ENCODE measurements at places on chromosomes 5 and 9. TPM values are rescaled to one million over a fixed set of nuclear protein-coding genes. Genes with fewer than 3 reads are reported as not detected.

RPL37 gene
- total RNA-seq: 822 TPM

SLC6A7 gene
- 20.5 TPM for total RNA-seq

C5orf63 gene
- 9.5 TPM for total RNA-seq

S100Z gene
- not detected for total RNA-seq

ANKRD33B gene
- total RNA-seq: 1.8 TPM

PANK3 gene
- total RNA-seq: 229 TPM

UBE2B gene
- total RNA-seq: 82.8 TPM

FLT4 gene
- 2.5 TPM for total RNA-seq

FBP2 gene
- total RNA-seq: 0.23 TPM

All from diencephalon (tissue), 1 donor.